ENCODE measurements at places on chromosomes 7 and 10. TPM values are rescaled to one million over a fixed set of nuclear protein-coding genes. Genes with fewer than 3 reads are reported as not detected.

NME8 gene
- not detected for total RNA-seq

EGFR gene
- total RNA-seq: not detected

GRCh38 chr7:127447326-127447945, 54.9 kb upstream of the ZNF800 start:
- peaks cover 26% of the 10 kb centered on the region for H3K27me3 ChIP-seq
- no peak overlapping the region for H3K4me3 ChIP-seq
- peaks cover 2% of the 10 kb centered on the region for H3K36me3 ChIP-seq
- peak overlapping the region; percentile 33 for H3K27ac ChIP-seq
- H3K4me1 ChIP-seq: peaks cover 13% of the 10 kb centered on the region
- peak; percentile 76 for DNase-seq

GRCh38 chr7:33998476-33998875, 93.1 kb downstream of the BMPER start:
- no peak overlapping the region for H3K4me3 ChIP-seq
- DNase-seq: no peak
- H3K36me3 ChIP-seq: no peaks in the 10 kb centered on the region
- no peak overlapping the region for H3K27ac ChIP-seq
- H3K27me3 ChIP-seq: no peaks in the 10 kb centered on the region

DNA sequence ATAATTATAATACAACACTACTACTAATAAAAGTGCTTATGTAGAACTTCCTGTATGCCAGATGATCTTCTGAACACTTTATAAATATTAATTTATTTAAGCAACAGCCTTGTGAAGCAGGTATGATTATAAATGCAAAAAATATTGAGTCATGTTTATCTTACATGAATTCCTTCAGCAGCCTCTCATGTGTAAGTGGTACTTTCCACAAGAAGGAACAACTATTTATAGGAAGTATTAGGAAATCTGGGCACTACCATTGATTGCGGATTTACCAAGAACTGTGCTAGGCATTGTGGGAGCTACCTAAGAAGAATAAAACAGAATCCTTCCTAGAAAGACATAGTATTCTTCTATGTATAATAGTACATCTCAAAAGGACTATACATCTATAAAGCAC, 10.7 kb upstream of the STEAP4 start:
- H3K27ac ChIP-seq: no peak overlapping the region
- no peak for DNase-seq
- peaks cover 10% of the 10 kb centered on the region for H3K27me3 ChIP-seq
- H3K4me3 ChIP-seq: no peak overlapping the region

- no peak for DNase-seq
- no peak overlapping the region for H3K27ac ChIP-seq
- H3K4me3 ChIP-seq: no peak overlapping the region
- H3K36me3 ChIP-seq: peaks cover 64% of the 10 kb centered on the region
- peaks cover 5% of the 10 kb centered on the region for H3K4me1 ChIP-seq
These were observed 117.7 kb downstream of the APBB1IP start for GRCh38 chr10:26555719-26556368.

DNA sequence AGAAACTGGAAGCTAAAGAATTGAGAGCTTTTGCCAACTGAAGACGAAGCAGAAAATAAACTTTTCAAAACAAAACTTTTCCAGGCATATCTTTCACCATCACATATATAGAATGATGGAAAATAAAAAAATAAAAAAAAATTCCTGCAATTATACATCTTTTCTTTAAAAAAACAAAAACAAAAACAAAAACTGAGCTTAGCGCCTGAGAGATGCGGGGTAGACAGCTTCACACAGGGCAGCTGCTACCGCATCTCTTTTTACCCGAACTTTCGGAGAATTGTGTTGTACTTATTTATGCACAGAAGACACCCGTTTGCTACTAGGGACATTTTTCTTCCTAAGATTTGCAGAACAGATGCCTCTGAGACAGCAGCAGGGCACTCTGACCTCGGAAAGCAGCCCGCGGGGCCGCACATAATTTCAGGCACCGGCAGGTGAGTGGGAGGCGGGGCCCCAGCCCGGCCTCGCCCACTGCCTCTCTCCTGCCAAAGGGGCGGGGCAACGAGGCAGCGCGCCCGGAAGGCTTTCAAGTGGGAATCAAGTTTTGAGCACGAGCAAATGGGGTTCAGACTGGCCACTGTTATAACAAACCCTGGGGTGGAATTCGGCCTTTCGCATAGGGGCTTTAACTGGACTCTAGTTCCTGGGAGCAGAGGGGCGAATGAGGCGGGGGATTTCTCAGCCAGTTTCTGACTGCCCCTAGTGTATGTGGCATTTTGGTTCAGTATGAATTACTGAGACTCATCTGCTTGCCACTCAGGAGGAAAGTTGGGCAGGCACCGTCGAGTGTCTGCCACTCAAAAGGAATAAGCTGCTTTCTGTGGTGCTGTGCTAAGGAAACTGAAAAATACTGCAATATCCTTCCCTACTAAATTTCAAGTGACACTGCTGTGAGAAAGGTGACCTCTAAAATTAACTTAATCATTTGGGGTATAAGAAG, 18.5 kb upstream of the FAM133B start:
- DNase-seq: no peak
- H3K4me3 ChIP-seq: no peak overlapping the region
- no peak overlapping the region for H3K27ac ChIP-seq
- peaks cover 40% of the 10 kb centered on the region for H3K36me3 ChIP-seq

GRCh38 chr10:112899391-112900065, 50.5 kb upstream of the TCF7L2 start:
- H3K27ac ChIP-seq: no peak overlapping the region
- no peaks in the 10 kb centered on the region for H3K27me3 ChIP-seq
- H3K4me3 ChIP-seq: no peak overlapping the region

DNA sequence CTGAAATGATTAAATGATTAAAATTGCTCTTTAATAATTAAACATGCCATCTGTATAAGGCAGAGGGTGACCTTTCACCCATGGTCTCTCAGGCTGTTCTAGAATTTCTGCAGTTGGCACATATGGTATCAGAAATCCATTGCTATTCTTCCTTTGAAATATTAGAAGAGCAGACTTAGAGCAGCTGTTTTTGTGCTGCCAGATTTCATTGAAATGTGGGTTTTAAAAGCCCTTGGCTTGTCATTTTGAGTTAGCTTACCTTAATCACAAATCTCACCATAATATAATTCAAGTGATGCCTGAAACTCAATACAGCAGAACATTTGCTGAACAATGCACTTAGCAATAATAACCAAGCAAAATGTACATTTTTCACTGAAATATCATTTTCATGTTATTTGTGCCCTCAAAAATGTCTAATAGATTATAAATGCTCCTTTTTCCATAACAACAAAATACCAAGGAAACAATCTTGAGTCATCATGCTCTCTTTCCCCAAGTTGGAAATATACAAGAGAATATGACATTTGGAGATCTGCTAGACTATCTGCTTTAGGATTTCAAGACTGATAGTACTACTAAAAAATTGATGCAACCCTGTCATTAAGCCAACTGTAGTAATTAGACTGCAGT, 16.1 kb upstream of the PTTG1IP2 start:
- no peak overlapping the region for H3K4me3 ChIP-seq
- H3K27me3 ChIP-seq: peaks cover 22% of the 10 kb centered on the region
- DNase-seq: no peak
- H3K4me1 ChIP-seq: peaks cover 6% of the 10 kb centered on the region
- H3K36me3 ChIP-seq: no peaks in the 10 kb centered on the region

- H3K4me3 ChIP-seq: no peak overlapping the region
- no peaks in the 10 kb centered on the region for H3K4me1 ChIP-seq
- peaks cover 16% of the 10 kb centered on the region for H3K36me3 ChIP-seq
- no peak for DNase-seq
- H3K27me3 ChIP-seq: no peaks in the 10 kb centered on the region
These were observed 184.7 kb downstream of the CHCHD3 start for GRCh38 chr7:132897093-132897687.
